ENCODE measurements at places on chromosomes 6 and 20.

GRCh38 chr20:41306061-41306727 lies 11.3 kb downstream of the ZHX3 start:
- no peak for DNase-seq

GRCh38 chr20:22555791-22556564 lies 28.4 kb downstream of the FOXA2 start:
- DNase-seq = no peak

GRCh38 chr6:45411959-45412358 lies 34.2 kb upstream of the SUPT3H start:
- DNase-seq = no peak

GRCh38 chr6:161438430-161439030 lies 164.7 kb upstream of the AGPAT4 start:
- no peak for DNase-seq

GRCh38 chr20:63223121-63223825 lies 7.3 kb upstream of the YTHDF1 start:
- DNase-seq = peak; percentile 36

DNA sequence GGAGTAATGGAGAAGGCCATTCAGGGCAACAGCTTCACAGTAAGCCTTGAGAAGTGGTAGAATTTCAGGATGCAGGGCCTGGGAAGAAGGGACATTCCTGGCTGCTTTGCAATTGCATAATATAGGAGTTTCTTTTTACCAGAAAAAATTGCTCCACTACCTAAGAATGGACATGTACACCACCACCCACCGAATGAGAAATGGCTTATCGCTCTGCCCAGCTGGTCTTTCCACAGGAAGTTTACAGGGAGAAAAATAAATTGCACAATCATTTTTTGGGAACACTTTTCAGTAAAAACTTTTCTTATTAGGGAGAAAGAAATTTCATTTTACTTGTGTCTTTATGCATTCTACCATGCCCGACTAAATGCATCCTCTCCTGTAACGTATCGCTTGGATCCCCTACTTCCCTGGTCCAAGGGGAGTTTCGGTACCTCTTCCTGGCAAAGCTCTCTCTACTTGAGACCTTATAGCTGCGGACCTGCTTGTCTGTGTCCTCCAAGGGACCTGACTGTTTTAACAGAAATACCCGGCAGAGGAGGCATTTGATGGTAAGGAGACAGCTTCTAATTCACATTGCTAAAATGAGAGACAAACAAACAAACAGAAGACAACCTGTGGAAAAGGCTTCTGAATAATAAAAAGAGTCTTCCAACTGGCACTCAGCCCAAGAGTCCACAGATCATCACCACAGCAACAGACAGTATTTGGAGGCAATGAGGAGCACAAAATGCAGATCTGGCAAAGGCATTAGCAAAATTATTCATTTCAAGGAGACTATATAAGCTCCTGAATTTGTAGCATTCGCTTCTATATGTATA lies 54.2 kb downstream of the MAP3K5 start:
- DNase-seq = no peak

- no peak for DNase-seq
Observed at GRCh38 chr6:109381061-109381746, 1.1 kb downstream of the CD164 start.

DNA sequence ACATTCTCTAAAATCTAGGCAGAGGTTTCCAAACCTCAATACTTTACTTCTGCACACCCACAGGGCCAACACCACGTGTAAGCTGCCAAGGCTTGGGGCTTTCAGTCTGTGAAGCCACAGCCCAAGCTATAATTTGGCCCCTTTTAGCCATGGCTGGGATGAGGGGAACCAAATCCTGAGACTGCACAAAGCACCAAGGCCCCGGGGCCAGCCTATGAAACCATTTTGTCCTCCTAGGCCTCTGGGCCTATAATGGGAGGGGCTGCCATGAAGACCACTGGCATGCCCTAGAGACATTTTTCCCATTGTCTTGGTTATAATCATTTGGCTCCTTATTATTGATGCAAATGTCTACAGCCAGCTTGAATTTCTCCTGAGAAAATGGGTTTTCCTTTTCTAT lies 513.0 kb upstream of the ADGRB3 start:
- no peak for DNase-seq

DNA sequence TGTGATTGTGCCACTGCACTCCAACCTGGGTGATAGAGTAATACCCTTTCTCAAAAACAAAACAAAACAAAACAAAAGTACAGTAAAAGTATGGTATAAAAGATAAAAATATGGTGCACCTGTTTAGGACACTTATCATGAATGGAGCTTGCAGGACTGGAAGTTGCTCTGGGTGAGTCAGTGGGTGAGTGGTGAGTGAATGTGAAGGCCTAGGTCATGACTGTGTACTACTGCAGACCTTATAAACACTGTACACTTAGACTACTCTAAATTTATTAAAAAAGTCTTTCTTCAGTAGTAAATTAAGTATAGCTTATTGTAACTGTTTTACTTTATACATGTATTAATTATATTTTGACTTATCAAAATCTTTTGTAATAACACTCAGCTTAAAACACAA lies 46.0 kb downstream of the ZFP64 start:
- no peak for DNase-seq

- no peak for DNase-seq
Observed at GRCh38 chr6:74256781-74257180, 560.8 kb downstream of the CD109 start.

GRCh38 chr6:134029495-134030455 lies 22.6 kb downstream of the SLC2A12 start:
- no peak for DNase-seq

DNA sequence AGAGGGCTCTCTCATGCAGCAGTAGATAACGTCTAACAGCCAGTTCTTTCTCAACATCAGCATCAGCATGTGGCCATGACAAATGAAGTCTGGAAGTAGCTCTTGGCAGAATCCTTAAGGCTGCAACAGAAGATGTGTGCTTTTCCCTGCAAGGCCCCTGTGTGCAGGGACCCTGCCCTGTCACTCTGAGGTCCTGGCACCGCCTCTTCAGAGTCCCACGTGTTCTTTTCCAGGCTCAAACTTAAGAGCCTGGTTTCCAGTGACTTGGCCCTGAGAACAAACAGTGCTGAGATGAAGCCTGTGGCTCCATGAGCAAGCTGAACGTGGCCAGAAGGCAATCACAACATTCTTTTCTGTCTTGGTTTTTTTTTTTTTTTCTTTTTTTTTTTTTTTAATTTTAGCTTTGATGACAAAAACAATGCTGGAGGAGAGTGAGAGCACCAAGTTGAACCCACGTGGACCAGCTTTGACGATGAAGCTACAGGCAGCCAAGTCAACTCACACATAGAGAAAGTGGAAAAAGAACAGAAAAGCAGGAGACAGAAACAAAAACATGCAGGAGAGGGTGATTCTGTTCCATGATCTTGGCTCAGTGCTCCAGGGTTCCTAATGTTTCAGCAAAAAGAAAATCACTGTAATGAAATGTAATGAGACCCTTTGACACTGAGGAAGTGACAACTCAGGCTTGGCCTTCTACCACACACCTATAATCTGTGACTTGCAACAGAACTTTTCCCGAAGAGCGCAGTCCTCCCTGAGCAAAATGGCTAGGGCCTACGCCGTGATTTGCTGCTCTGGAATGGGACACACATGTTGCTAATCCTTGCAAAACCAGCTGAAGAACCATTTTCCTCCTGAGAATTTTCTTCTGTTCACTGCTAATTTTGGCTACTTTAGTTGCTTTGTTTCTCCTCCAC lies 86.1 kb downstream of the FOXC1 start:
- no peak for DNase-seq

DNA sequence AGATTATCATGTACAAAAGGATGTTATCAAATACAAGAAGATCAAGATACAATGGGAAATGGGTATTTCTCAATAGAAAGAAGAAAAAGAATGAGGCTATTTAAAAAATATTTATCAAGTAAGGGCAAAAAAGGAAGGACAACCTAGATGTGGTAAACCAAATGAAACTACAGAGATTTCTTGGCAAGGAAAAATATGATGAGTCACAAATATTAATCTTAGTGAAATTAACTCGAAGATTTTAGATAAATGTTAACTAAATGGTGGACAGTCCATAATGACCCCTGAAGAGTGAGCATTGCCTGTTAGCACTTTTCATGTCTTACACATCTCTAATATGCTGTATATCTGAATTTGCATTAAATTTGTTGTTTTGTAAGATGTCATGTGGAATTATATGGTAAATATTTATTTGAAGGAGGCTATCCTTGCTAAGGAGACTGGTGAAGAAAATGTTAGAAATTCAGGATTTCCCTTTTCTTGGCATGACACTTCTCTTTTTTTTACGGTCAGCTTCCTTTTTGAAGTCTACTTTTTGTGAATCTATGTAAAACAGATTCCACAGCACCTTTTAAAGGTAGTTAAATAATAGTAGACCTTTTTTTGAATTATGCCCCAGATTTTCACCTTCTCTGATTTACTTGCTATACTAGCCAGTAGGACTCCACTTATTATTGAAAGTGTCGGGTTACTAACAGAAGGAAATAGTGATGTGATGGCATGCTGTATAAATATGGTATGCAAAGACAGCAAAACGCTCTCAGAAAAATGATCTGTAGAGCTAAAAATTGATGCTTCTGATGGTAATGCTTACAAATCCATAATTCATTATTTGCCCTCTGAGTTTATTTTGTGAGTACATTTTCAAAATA lies 120.5 kb downstream of the HIVEP1 start:
- DNase-seq = no peak

GRCh38 chr6:157994125-157994795 lies 12.6 kb downstream of the SYNJ2 start:
- no peak for DNase-seq

DNA sequence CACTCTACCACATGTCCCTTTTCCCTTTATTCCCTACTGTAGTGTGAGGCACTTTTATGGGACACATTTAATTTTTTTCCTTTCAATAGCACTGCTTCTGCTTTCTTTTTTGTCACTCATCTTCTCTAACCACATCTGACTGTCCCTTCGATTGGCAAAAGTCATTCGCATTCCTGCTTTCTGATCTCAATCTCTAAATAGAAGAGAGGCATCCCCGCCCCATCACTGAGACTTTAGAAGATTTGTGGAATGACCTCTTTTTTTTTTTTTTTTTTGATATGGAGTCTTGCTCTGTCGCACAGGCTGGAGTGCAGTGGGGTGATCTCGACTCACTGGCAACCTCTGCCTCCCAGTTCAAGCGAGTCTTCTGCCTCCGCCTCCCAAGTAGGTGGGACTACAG lies 9.1 kb downstream of the ZNF292 start:
- no peak for DNase-seq

DNA sequence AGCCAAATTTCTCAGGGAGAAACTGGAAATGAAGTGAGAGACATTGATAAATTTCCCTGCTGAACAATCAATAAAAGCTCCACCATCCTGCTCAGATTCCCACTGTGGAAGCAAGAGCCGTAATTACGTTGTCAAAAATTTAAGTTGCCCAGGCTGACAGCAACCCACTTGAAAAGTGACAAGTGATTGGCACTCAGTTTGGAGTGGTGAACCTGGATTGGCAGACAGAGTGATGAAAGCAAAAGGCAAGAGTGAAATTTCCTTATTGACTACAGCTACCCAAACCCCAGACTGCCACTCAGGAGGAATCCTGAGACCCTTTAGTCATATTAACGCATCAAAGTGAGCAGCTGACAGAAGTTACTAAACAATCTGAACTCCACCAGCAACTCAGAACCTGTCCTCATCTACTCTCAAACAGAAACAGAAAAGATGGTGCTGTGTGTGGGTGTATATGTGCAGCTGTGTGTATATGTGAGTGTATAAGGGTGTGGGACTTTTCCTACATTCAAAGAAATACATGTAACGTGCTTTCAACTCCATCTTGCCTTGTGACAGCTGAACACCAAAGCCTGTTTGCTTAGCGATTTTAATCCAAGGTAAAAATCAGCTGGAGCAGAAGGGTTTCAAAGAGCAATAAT lies 157.4 kb downstream of the PKHD1 start:
- no peak for DNase-seq

- DNase-seq = no peak
Observed at GRCh38 chr6:134003542-134003951, 48.9 kb downstream of the SLC2A12 start.

DNA sequence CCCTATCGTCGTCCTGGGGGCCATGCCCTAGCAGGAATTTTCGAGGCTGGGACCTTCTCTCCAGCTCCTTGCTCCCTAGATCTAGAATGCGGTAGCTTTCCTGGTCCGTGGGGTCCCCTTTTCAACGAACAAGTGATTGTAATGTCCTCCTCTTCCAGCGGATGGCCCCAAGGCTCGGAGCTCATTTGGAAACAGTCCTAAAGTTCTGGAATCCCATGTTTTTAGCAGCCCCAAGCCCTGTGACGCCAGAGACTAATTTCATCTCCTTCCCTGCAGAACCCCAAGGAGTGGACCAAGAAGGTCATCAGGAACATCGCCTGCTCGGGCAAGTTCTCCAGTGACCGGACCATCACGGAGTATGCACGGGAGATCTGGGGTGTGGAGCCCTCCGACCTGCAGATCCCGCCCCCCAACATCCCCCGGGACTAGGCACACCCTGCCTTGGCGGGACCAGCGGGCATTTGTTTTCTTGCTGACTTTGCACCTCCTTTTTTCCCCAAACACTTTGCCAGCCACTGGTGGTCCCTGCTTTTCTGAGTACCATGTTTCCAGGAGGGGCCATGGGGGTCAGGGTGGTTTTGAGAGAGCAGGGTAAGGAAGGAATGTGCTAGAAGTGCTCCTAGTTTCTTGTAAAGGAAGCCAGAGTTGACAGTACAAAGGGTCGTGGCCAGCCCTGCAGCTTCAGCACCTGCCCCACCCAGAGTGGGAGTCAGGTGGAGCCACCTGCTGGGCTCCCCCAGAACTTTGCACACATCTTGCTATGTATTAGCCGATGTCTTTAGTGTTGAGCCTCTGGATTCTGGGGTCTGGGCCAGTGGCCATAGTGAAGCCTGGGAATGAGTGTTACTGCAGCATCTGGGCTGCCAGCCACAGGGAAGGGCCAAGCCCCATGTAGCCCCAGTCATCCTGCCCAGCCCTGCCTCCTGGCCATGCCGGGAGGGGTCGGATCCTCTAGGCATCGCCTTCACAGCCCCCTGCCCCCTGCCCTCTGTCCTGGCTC lies 48.5 kb downstream of the PYGB start:
- no peak for DNase-seq

DNA sequence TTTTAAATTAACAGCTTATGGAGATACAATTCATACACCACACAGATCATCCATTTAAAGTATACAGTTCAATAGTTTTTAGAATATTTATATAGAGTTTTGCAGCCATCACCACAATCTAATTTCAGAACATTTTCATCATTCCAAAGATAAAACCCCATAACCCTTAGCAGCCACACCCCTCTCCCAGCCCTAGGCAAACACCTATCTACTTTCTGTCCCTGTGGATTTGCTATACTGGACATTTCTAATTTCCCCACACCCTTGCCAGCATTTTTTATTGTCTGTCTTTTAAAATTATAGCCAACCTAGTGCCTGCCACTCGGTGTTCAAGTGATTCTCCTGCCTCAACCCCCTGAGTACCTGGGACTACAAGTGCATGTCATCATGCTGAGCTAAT lies 23.0 kb upstream of the AKAP7 start:
- DNase-seq = no peak

DNA sequence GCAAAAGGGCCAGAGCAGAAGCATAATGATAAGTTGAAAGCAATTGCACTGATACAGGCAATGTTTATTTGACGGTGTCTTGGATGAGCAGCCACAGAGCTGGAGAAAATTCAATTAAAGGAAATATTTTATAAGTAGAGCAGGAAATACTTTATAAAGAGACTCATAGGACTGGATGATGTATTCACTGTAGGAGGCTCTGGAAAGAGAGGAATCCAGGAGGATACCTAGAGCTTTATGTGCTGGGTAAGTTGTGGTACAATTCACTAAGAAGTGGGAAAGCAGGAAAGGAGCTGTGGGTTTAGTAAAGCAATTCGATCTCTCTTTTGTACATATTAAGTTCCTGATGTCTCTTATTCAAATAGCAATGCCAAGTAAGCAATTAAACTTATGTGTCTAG lies 86.3 kb downstream of the C6orf118 start:
- no peak for DNase-seq

GRCh38 chr20:11676630-11677287 lies 240.9 kb upstream of the BTBD3 start:
- no peak for DNase-seq

All from stimulated activated effector memory CD8-positive, alpha-beta T cell treated with anti-CD3 and anti-CD28 coated beads, Interleukin-12 subunit alpha, Interleukin-12 subunit beta, amount 100 ng/mL, for 72 hours (primary cell).